COR-L47 (cell line): ENCODE measurements at places on chromosomes 12 and 14.
A peak's percentile ranks its signal among the peaks of the same experiment; 100 is the strongest.

DNA sequence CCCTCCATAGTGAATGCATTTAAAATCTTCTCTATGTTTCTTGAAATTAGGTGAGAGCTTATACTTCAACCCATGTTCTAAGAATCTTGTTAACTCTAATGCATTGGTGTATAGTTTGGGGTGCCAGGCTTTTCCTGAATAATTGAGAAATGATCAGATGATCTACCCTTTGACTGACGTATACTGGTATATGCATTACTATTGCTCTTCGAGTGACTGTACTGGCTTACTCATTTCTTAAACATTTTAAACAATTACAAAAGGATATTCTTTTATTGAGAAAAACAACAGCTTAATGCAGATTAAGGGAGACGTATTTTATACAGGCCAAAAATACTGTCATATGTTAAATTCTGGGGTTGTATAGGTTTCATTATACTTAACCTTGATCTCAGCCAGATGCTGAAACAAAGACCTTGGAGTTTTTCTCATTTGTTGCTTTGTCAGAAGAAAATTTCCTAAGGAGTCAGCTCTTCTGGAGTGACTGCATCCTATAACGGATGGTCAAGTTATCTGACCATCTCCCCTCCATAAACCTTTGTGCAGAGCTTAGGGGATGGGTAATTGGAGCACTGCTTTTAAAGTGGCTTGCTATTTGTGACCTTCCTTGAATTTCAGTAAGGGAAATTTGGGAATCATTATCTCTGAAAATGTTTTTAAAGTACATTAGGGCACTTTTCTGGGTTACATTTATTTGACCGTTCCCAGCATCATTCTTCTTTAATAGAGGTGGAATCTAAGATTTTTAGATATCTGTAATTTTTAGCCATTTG lies 507.6 kb downstream of the PCNX1 start:
- no peak for DNase-seq

DNA sequence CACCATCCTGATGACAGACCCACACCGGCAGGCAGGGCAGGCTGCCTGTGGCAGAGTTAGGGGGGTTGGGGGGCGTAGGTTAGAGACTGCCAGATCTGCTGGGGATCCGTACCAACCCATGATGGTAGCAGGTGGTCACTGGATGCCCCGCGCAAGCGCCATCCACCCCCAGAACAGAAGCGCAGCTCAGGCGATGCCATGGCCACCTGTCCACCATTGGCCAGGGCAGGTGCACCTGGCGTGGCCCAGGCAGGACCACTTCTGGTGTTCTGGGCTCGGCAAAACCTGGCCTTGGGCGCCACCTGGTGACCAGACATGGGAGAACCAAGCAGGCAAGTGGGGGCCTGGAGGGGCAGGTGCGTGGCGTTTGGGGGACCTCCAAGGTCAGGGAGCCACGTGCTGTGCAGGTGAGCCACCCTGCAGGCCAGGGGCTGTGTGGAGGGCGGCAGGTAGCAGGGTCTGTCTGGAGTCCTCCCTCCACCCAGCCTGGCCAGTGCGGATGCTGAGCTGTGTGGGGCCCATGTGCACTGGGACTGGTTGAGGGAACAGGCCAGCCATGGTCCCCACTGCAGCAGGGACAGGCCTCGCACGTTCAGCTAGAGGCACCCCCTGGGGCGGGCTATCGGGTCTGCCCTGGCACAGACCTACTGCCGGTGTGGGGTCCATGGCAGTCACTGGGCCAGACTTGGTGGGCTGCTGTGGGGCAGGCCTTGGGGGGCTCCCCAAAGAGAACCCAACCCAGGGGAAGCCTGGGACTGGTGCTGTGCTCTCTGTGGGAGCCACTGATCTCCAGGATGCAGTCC lies 15.6 kb downstream of the BAG5 start:
- DNase-seq: peak; percentile 87

DNA sequence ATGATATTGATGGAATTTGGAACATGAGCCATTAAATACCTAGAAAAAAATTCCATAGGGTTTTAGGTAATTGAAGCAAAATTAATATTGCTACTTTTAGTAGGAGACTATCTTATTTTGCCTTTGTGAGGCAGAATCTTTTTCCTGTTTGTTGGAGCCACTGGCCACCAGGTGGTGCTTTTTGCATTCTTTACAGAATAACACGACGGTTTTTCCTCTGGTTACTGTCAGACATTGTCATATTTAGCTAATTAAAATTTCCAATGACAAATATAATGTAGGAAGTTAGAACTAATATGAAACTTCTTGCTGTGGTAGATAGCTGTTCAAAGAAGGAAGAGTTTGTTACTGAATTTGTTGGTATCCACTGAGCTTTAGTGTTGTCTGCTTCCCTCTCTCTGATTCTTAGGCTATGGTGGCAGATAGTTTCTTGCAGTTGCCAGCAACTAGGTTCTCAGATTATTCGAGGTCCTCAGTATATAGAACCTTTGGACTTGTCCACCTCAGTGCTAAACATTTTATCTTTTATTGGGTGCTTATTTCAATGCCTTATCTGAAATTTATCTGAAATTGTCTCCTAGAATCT lies 25.7 kb downstream of the RAB21 start:
- peak; percentile 55 for DNase-seq

GRCh38 chr12:39441963-39442830 lies 723 bp downstream of the KIF21A start:
- peak; percentile 63 for DNase-seq

GRCh38 chr12:14578646-14579045 lies 11.0 kb upstream of the PLBD1 start:
- no peak for DNase-seq

GRCh38 chr14:60064491-60065072 lies 27.1 kb upstream of the PCNX4 start:
- DNase-seq: peak; percentile 27

DNA sequence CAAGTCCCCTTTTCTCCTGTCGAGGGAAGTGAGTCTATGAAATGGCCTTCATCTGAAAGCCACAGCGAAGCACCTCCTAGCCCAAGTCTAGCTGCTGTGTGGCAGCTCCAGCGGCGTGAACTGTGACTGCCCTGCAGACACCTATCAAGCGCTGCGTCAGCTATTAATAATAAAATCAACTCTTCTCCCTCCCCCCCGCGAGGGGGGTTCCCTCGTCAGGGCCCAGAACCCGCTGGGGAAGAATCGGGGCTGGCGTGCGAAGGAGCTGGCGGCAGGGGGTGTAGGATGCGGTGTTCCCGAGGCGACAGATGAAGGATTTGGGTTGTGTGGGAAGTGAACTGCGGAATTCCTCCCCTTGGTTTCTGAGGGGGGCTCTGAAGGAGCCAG lies 662 bp upstream of the ATP2A2 start:
- DNase-seq: peak; percentile 77

GRCh38 chr14:58637040-58637390 lies 747 bp upstream of the DACT1 start:
- DNase-seq: no peak

- no peak for DNase-seq
These were observed 18.2 kb downstream of the CINP start for GRCh38 chr14:102344485-102344884.

DNA sequence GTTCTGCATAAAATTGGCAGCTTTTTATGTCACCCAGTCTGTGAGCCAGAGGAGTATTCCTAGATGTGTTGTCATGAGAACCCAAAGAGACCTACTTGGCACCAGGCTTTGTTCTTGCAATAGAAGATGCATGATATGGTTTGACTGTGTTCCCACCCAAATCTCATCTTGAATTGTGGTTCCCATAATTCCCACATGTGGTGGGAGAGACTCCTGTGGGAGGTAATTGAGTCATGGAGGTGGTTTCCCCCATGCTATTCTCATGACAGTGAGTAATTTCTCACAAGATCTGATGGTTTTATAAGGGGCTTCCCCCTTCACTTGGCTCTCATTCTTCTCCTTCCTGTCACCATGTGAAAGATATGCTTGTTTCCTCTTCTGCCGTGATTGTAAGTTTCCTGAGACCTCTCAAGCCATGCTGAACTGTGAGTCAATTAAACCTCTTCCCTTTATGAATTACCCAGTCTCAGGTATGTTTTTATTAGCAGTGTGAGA lies 572.0 kb upstream of the ATP2B1 start:
- DNase-seq: no peak

DNA sequence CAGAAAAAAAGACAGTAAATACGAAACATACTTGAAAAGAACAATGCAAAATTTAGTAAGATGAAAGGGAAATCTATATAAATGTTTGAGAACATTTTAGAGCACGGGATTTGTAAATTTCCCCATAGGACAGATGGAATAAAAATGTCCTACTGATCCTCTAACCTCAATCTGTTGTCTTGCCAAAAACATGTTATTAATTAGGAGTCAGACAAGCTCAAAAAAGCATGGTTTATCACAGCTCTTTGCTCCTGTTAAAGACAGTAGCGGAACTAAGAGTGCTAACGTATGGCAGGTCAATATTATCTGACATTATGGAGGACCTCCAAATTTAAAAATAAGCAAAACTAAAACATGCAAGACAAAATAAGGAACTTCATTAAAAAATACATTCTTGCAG lies 12.9 kb downstream of the GMFB start:
- DNase-seq: no peak

DNA sequence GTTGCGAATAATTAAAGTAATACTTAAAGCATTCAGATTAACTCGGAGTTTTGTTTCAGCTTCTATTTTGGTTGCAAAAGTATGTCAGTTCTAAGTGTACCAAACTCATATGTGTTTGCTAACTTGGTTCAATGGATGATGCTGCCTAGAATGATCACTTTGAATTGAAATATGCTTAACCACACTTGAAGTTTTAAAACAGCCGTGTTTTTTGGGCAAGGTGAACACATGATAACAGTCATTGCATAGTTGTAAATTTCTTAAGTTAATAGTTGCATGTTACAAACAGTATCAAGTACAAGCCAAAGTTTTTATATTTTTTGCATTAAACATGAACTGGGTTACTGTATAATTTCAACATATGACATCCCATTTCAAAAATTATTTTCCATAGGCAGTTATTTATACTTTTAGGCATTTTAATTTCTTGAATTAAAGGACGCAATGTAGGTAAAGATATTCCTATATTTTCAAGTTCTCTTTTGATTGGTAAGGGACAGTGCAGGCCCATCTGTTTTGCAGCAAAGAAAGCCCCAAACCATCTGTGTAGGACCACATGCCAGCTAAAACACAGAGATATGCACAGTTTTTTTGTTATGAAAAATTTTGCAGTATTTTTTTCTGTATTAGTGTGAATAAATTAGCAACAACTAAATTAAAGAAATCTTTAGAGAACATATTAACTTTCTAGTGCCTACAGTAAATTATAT lies 575.5 kb downstream of the PRKD1 start:
- no peak for DNase-seq

DNA sequence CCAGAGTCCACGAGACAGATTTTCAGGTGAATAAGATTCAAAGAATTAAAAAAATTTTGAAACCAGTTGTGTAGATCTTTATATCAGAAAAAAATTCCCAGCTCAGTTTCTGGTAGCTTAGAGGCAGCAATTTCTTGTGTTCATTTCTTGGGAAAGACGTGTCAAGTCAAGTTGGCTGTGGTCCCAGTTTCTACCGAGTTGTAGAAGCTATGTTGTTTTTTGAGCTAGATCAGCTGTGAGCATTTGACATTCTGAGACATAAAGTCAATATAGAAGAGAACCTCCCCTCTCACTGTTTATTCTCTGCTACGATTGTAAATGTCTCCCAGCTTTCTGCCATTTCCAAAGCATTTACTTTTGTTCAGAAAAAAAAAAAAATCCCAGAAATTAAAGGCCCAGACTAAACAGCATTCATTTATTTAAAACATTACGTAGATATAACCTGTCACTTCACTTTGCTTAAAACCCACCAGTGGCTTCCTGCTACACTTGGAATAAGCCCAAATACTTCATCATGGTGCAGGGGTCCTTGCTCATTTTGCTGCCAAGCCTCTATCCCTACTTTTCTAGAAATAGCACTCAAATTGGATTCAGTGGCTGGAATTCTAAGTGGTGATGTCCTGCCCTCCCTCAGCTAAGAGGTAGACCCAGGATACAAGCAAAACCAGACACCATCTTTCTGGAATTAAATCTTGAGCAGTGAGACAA lies 20.6 kb upstream of the PYGL start:
- peak; percentile 67 for DNase-seq

- DNase-seq: no peak
These were observed 42.7 kb downstream of the TMEM121 start for GRCh38 chr14:105568859-105569766.

DNA sequence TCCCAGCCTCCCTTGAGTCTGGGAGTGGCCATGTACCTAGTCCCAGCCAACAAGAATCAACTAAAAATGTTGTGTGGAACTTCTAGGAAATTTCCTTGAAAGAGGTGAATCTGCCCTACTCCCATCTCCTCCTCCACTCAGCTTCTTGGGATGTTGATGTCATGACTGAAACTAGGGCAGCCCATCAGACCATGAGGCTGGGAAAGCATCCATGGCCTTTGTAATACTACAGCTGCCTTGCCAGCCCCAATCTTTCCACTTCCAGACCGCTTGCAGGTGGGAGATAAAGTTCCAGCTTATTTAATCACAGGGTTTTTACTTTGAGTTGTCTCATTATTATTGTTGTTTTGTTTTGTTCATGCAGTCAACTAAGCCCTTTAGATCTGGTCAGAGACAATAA lies 170.3 kb upstream of the LMNTD1 start:
- no peak for DNase-seq

GRCh38 chr14:37668646-37669045 lies 73.2 kb downstream of the TTC6 start:
- DNase-seq: no peak

DNA sequence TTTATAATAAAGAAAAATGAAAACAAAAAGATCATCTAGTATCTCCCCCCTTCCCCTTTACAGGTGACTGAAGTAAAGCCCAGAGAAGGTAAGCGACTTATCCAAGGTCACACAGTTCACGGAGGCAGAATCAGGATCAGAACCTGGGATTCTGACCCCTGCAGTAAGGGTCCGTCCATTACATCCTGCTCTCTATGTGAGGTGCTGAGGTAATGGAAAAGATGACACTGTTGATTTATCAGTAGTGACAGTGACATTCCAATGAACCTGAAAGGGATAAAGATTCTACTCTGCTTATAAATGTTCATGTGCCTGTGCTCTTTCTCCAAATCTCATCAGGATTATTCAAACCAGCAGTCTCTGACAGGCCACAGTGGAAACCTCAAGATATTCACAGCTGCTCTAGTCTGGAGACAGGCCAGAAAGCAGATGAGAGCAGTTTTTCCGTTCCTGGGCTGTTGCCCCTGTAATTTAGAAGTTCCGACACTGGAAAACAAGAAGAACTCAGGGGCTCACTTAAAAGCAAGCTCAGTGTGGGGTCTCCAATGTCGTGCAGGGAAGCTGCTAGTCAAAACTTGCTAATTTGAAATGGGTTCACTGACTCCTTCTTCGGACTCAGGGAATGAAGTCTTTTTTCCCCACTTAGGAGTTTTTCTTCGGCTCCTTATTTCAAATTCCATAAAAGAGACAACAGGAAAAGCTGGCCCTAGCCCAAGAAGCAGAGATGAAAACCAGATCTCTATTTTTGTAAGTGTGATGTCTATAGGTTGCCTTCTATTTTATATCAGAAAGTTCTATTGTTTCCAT lies 131.8 kb upstream of the EEA1 start:
- DNase-seq: no peak
